Hepatocyte (in vitro differentiated cells): ENCODE measurements at places on chromosomes 16 and 17.
A peak's percentile ranks its signal among the peaks of the same experiment; 100 is the strongest.

DNA sequence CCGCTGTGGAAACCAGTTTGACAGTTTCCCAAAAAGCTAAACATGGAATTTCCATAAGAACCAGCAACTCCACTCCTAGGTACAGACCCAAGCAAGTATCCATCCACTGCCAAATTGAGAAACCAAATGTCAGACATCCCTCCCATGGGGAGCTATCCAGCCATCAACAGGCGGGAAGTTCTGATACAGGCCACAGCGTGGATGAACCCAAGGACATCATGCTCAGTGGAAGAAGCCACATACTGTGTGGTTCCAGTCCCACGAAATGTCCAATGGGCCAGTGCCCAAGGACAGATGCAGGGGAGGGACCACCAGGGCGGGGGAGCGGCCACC lies 12.6 kb upstream of the BAIAP2 start:
- no peaks in the 10 kb centered on the region for H3K27me3 ChIP-seq
- no peak overlapping the region for H3K4me3 ChIP-seq
- H3K36me3 ChIP-seq, result no peaks in the 10 kb centered on the region
- H3K4me1 ChIP-seq, result peaks cover 21% of the 10 kb centered on the region
- DNase-seq, result no peak

- no peaks in the 10 kb centered on the region for H3K36me3 ChIP-seq
- no peak for DNase-seq
- no peak overlapping the region for H3K4me3 ChIP-seq
- peaks cover 13% of the 10 kb centered on the region for H3K4me1 ChIP-seq
- H3K27ac ChIP-seq, result peak overlapping the region; percentile 99
- H3K27me3 ChIP-seq, result peaks cover 3% of the 10 kb centered on the region
These were observed 3.5 kb upstream of the CDH11 start for GRCh38 chr16:65125322-65125721.

GRCh38 chr16:75256059-75256571 lies 4.7 kb upstream of the BCAR1 start:
- H3K27ac ChIP-seq, result peak overlapping the region; percentile 83
- no peaks in the 10 kb centered on the region for H3K36me3 ChIP-seq
- DNase-seq, result peak; percentile 24
- peaks cover 76% of the 10 kb centered on the region for H3K4me1 ChIP-seq
- no peak overlapping the region for H3K4me3 ChIP-seq

DNA sequence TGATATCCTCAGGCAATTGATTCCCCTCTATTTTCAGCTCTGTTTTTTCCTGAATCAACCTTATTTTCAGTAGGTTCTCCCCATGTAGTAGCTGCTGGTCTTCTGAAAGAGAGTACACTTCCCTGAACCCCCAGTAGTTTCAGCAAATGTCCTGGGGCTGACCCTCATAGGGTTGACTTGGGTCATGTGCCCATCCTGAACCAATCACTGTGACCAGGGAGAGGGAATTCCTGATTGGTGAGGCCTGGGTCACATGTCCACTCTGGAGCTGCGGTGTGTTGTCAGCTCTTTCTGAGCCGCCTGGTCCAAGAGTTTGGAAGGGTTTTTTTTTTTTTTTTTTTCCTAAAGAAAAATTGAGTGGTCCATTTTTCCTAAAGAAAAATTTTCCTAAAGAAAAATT lies 8.3 kb upstream of the ZKSCAN2 start:
- no peaks in the 10 kb centered on the region for H3K36me3 ChIP-seq
- H3K27me3 ChIP-seq, result no peaks in the 10 kb centered on the region
- no peak overlapping the region for H3K27ac ChIP-seq
- H3K4me1 ChIP-seq, result no peaks in the 10 kb centered on the region
- no peak overlapping the region for H3K4me3 ChIP-seq

- H3K4me3 ChIP-seq, result no peak overlapping the region
- H3K4me1 ChIP-seq, result no peaks in the 10 kb centered on the region
- H3K27ac ChIP-seq, result no peak overlapping the region
- H3K27me3 ChIP-seq, result peaks cover 3% of the 10 kb centered on the region
- DNase-seq, result no peak
- H3K36me3 ChIP-seq, result no peaks in the 10 kb centered on the region
These were observed 35.7 kb upstream of the CCL2 start for GRCh38 chr17:34219405-34219804.

DNA sequence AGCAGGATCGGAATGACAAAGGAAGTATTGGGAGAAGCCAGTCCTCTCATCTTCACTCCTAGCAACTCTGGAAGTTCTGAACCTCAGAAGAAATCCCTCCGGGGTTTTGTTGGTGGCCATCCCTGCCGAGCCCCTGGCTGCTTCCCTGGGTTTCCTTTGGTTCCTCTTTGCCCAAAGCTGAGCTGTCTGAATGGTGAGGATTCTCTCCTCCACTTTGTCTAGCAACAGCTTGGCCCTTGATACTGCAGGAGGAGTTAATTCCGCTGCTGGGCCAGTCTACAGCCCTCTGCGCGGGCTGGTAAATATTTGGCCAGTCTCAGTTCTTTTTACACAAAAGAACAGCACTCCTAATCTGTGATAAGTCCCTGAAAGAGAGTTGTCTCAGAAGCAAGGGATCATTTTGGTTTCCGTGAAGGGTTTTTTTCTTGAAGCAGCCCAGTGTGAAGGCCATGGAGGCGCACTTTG lies 170.9 kb downstream of the RAB11FIP4 start:
- H3K4me3 ChIP-seq, result no peak overlapping the region
- H3K36me3 ChIP-seq, result no peaks in the 10 kb centered on the region
- no peaks in the 10 kb centered on the region for H3K27me3 ChIP-seq
- peaks cover 42% of the 10 kb centered on the region for H3K4me1 ChIP-seq
- no peak for DNase-seq
- H3K27ac ChIP-seq, result peak overlapping the region; percentile 92
